ENCODE measurements at places on chromosomes 7 and 10.

DNA sequence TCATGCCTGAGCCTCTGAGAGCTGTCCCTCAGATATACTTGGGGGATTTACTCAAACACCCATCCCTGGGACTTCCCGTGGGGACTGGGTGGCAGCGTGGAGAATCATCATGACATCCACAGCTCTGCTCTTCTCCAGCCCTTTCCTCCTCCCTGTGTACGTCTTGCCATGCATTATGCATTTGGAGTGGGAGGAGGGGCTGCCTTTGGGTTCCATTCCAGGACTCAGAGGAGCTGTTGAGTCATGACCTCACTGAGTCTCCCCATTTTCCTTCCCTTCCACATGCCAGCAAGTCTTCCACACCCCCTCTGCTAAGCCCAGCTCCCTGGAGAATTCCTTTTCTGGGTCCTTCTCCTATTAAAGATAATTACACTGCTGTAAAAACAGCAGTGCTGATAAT is 480.7 kb downstream of the SORCS3 start:
- no peak overlapping the region for H3K27ac ChIP-seq
- no peak overlapping the region for H3K4me3 ChIP-seq
- H3K27me3 ChIP-seq = no peaks in the 10 kb centered on the region
- no peak for DNase-seq
- H3K4me1 ChIP-seq = no peaks in the 10 kb centered on the region

GRCh38 chr10:45353186-45353585 is 20.8 kb upstream of the ALOX5 start:
- H3K4me3 ChIP-seq = no peak overlapping the region
- no peak overlapping the region for H3K27ac ChIP-seq
- no peaks in the 10 kb centered on the region for H3K4me1 ChIP-seq
- no peaks in the 10 kb centered on the region for H3K27me3 ChIP-seq
- no peaks in the 10 kb centered on the region for H3K36me3 ChIP-seq

- H3K27ac ChIP-seq = no peak overlapping the region
- H3K27me3 ChIP-seq = no peaks in the 10 kb centered on the region
- DNase-seq = no peak
- H3K36me3 ChIP-seq = no peaks in the 10 kb centered on the region
Observed at GRCh38 chr7:27600247-27600646, 62.4 kb downstream of the HIBADH start.

- no peaks in the 10 kb centered on the region for H3K27me3 ChIP-seq
- no peak overlapping the region for H3K27ac ChIP-seq
- peaks cover 31% of the 10 kb centered on the region for H3K36me3 ChIP-seq
- H3K4me3 ChIP-seq = no peak overlapping the region
- peaks cover 34% of the 10 kb centered on the region for H3K4me1 ChIP-seq
- peak; percentile 59 for DNase-seq
Observed at GRCh38 chr7:129607471-129608120, 3.9 kb upstream of the NRF1 start.

DNA sequence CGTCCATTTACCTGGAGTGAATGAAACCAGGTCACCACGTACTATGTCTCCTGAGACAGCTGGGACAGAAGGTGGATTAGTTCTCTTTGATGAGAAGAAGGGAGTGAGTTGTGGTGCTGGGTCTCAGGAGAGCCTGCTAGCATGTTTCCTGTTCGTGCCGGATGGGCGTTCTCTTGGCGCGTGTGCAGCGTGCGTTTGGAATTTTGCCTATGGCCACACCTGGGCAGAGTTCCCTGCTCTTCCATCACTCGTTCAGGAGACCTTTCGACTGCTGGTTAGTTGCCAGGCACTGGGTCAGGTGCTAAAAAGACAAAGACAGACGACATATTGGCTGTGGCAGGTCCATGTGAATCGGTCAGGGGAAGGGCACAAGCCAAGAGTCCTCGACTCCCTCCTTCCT is 90.3 kb downstream of the TRRAP start:
- no peaks in the 10 kb centered on the region for H3K27me3 ChIP-seq
- no peaks in the 10 kb centered on the region for H3K4me1 ChIP-seq

- DNase-seq = peak; percentile 78
- H3K36me3 ChIP-seq = no peaks in the 10 kb centered on the region
- H3K4me1 ChIP-seq = no peaks in the 10 kb centered on the region
- peak overlapping the region; percentile 99 for H3K4me3 ChIP-seq
Observed at GRCh38 chr10:32377458-32378259, 30.7 kb upstream of the EPC1 start.

GRCh38 chr7:135160858-135161653 is 9.5 kb downstream of the CYREN start:
- peak; percentile 88 for DNase-seq
- H3K27ac ChIP-seq = peak overlapping the region; percentile 95
- H3K4me3 ChIP-seq = peak overlapping the region; percentile 33
- H3K4me1 ChIP-seq = peaks cover 35% of the 10 kb centered on the region
- H3K27me3 ChIP-seq = no peaks in the 10 kb centered on the region
- peaks cover 35% of the 10 kb centered on the region for H3K36me3 ChIP-seq

Measured in common myeloid progenitor, CD34-positive (primary cell).